Subcutaneous adipose tissue (tissue), 4 donors: ENCODE measurements at places on chromosomes 6 and 20. TPM values are rescaled to one million over a fixed set of nuclear protein-coding genes. Genes with fewer than 3 reads are reported as not detected.

PTCHD4 gene
- total RNA-seq, result 0.98 TPM

MCHR2 gene
- not detected for total RNA-seq

MUCL3 gene
- total RNA-seq, result not detected

FNDC11 gene
- 0.75 TPM for total RNA-seq

CRISP3 gene
- total RNA-seq, result not detected

PPIL1 gene
- total RNA-seq, result 18.4 TPM

KCNK5 gene
- total RNA-seq, result 3.0 TPM

KIF6 gene
- total RNA-seq, result 0.19 TPM

XKR7 gene
- total RNA-seq, result not detected

COL20A1 gene
- not detected for total RNA-seq

MEA1 gene
- total RNA-seq, result 57.8 TPM

KCNK16 gene
- not detected for total RNA-seq

PRDM13 gene
- not detected for total RNA-seq

ADAM33 gene
- 43.9 TPM for total RNA-seq

ZBTB46 gene
- total RNA-seq, result 7.5 TPM
